GM12878 (cell line): ENCODE measurements at places on chromosomes 2 and 18. TPM values are rescaled to one million over a fixed set of nuclear protein-coding genes. Genes with fewer than 3 reads are reported as not detected.

IL36B gene
- not detected in 2 replicates for polyA plus RNA-seq

CAPN14 gene
- 0.36 and 0.72 TPM in 2 replicates for polyA plus RNA-seq

GALNT13 gene
- not detected in 2 replicates for polyA plus RNA-seq

ALPI gene
- polyA plus RNA-seq = not detected in 2 replicates

COLEC11 gene
- polyA plus RNA-seq = not detected in 2 replicates

DSG1 gene
- polyA plus RNA-seq = 2.3 and 3.5 TPM in 2 replicates

ERFE gene
- polyA plus RNA-seq = not detected in 2 replicates

CAPN10 gene
- polyA plus RNA-seq = 18.6 and 27.1 TPM in 2 replicates

CCDC74A gene
- polyA plus RNA-seq = 66.6 and 68.0 TPM in 2 replicates
